RKO (cell line): ENCODE measurements at places on chromosomes 12 and 14.

- no peak for DNase-seq
Observed at GRCh38 chr12:117298648-117299225, 62.7 kb downstream of the NOS1 start.

DNA sequence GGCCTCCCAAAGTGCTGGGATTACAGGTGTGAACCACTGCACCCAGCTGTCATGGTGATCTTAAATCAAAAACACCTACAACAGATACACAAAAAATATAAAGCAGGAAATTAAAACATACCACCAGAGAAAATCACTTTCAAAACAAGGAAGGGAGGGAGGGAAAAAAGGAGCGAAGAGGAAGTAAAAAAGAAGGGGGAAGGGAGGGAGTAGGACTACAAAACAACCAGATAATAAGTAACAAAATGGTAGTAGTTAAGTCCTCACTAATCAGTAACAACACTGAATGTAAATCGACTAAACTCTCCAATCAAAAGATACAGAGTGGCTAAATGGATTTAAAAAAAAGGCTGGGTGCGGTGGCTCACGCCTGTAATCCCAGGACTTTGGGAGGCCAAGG, 89.0 kb downstream of the SH2B3 start:
- DNase-seq, result no peak

DNA sequence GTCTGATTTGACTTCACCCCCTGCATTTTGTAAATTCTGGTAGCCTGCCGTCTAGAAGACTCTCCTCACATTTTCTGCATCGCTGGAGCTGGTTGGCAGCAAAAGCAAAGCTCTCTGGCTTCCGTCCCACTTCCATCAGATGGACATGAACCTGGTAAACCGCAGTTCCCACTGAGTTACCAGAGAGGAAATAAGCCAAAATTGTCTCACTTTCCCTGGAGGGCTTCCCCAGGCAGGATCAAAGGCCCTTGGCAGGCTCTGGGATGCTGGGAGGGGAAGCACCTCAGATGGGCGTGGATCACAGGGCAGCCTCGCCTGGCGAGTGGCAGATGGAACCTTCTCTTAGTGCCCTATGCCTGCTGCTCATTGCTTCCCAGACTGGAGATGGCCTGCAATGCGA, 243.5 kb downstream of the TMEM132C start:
- DNase-seq, result no peak

GRCh38 chr14:104126753-104127152, 11.6 kb upstream of the KIF26A start:
- DNase-seq, result no peak

DNA sequence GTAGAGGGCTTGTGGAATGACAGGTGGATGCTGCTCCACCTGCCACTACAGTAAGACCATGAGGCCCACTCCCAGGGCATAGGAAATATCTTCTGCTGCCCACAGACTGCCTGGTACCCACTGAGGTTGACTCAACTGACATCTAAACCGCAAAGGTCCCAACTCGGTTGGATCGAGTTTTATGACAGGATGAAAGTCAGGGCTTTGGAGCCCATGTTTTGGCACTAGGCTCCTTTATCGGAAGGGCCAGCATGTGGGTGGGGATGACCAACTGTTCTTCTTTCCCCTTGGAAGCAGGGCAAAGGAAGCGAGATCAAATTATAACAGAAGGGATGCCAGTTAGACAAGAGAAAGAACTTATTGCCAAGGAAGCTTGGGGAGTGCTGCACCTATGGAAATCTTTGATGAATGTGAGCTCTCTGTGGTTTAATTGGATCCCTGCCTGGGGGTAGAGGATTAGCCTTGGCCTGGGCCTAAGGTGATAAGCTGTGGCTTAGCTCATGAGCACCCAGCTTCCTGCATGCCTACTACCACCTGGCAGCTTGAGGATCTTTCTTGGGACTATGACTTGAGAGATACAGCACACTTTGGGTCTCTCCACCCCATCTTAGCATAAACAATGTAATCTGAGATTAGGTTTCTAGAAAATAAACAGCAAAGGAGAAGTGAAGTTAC, 121.8 kb downstream of the KCNA5 start:
- no peak for DNase-seq

- no peak for DNase-seq
Observed at GRCh38 chr12:9757433-9758025, 3.2 kb downstream of the CD69 start.

- DNase-seq, result no peak
Observed at GRCh38 chr12:130746546-130746945, 30.4 kb upstream of the RIMBP2 start.

DNA sequence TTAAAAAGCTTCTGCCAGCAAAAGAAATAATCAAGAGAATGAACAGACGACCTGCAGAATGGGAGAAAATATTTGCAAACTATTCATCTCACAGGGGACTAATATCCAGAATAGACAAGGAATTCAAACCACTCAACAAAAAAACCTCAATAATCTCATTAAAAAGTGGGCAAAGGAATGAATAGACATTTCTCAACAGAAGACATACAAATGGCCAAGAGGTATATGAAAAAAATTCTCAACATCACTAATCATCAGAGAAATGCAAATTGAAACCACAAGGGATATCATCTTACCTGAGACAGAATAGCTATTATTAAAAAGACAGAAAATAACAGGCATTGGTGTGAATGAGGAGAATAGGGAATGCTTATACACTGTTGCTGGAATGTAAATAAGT, 270.0 kb downstream of the DACT1 start:
- no peak for DNase-seq
